Activated effector memory CD4-positive, alpha-beta T cell treated with anti-CD3 and anti-CD28 coated beads, Interleukin-2, amount 50 U/mL, for 16 hours (primary cell): ENCODE measurements at places on chromosomes 1 and 21.

DNA sequence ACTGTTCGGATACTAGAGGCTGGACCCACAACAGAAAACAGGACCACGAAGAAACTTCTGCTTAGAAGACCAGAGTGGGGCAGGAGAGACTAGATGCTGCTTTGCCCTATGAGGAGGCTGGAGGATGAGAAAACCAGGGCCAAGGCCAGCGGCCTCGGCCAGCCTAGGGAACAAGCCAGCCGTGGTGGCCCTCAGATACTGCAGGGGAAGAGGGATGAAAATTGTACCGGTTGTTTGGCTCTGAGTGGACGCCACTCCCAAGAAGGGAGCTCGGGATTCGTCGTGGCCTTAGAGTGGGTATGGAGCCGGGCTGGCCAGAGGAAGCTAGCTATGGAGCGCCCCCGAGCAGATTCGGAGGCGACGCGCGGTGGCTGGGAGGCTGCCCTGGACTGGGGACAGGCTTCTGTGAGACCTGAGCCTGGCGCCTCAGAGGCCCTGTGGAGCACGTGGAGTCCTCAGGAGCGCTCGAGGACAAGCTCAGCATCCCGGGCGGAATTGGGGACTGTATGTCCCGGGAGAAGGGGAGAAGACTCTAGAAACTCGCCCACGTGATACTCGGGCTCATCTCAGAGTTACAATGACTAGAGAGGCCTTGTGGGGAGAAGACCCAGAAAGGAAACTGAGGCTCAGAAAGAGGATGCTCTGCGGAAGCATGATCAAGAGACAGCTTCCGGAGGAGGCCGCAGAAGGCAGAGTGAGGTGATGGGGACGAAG lies 2.8 kb downstream of the PRRX1 start:
- DNase-seq, result no peak

GRCh38 chr1:226630592-226630991 lies 82.0 kb downstream of the STUM start:
- DNase-seq, result no peak

DNA sequence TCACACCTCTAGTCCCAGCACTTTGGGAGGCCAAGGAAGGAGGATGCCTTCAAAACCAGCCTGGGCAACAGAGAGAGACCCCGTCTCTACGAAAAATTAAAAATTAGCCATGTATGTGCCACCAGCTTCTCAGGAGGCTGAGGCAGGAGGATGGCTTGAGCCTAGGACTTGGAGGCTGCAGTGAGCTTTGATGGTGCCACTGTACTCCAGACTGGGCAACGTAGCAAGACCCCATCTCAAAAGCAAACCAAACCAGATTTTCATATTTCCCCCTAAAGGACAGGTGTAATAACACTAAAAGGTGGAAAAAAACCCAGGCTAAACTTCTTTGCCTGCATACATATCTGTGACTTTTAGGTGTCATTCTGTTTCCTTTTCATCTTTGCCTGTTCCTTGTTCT lies 3.7 kb downstream of the UCK2 start:
- DNase-seq, result no peak

DNA sequence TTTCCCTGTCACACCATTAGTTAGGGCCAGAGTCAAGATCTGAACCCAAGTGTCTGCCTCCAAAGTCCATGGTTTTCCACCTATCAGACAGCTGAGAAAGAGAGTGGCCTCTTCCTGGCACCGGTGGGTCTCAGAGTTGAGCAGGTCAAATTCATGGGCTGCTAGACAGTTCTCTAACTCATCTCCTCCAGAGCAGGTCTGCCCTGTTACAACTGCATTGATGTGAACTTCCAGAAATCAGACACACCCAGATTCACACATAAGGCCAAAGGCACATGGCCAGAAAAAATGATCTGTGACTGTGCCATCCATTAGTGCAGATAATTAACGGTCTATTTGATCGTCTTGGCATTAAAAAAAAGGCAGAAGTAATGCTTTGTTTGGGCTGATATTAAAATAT lies 17.5 kb downstream of the SMIM12 start:
- DNase-seq, result no peak

DNA sequence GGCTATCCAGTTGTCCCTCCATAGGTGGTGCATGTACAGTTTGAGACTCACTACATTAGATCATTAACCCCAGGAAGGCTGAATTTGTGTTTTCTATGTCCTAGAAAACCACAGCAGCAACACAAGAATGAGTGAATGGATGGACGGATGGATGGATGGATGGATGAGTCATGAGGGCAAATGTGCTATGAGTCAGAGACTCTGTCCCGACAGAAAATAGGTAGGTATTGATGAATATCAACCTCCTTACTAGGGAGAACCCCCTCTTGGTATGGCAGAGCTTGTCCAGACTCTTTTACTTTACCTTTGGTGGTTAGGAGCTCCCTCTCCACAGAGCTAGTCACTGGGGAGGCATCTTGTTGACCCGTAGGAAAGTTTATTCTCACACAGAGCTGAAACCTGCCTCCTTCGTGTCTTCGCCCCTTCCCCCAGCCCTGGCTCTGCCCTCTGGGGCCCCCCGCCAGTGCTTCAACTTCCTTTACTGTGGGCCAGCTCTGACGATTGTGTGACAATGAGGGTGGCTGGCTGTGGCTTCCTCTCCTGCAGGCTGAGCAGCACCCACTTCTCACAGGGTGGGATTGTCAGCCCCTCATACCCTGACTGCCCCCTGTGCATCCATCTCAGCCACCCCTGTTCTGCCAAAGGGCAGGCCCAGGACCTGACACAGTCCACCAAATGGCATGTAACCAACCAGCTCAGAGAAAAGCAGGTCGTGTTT lies 145.2 kb downstream of the FOXD2 start:
- no peak for DNase-seq

GRCh38 chr1:204572923-204573922 lies 57.0 kb downstream of the MDM4 start:
- no peak for DNase-seq

GRCh38 chr1:79982211-79982610 lies 975.7 kb upstream of the ADGRL4 start:
- DNase-seq, result no peak

- DNase-seq, result no peak
Observed at GRCh38 chr1:209926045-209926444, 12.0 kb upstream of the SYT14 start.

- no peak for DNase-seq
Observed at GRCh38 chr21:15534450-15534886, 195.3 kb upstream of the USP25 start.

DNA sequence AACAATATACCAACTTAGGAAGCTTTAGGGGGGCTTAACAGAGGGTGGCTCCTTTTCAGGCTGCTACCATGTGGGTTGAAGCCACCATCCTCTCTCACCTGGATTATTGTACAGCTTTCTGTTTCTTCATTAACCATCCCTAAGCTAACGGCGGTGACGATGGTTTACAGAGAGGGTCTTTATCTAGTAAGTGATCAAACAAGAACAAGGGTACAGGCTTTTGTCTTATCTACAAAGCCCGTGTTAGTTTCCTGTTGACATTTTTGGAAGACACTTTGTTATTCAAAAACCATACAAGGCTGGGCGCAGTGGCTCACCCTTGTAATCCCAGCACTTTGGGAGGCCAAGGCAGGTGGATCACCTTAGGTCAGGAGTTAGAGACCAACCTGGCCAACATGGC lies 20.4 kb downstream of the SLC25A33 start:
- DNase-seq, result peak; percentile 47

GRCh38 chr1:82219841-82220240 lies 419.1 kb downstream of the ADGRL2 start:
- no peak for DNase-seq

DNA sequence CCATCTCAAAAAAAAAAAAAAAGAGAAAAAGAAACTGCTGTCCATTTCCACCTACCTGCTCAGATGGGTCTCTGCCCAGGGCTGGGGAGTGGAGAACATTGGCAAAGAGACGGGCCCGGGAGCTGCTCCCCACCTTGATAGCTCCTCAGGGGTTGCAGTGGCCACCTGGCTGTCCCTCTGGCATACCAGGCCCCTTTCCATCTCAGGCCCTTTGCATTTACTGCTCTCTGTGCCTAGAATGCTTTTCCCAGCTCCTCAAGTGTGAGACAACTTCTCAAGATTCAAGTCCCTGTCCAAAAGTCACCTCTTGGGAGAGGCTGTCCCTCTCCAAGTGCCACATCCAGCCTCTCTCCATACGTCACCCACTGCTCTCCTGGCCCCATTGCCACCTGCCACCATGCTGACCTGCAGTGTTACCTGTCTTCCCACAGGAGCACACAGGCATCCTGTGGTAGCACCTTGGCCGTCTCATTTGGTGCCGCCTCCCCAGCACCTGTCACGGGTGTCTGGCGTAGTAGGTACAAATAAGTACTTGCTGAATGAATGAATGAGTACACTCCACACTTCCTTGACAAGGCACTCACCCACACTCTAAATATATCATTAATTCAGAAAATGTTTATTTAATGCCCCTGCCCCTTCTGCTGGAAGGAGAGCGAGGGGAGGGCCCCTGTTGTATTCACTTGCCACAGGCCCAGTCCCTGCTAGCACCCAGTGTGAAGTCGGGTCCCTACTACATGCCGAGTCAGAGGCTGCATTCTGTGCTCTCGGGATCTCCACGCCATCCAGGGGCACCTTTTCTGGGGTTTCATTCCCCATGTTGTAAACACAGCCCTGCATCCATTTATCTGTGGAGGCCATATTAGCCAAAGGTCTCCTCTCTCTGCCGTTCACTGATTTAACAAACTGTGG lies 48.8 kb downstream of the DISP3 start:
- DNase-seq, result no peak

- DNase-seq, result no peak
Observed at GRCh38 chr1:3669971-3670431, 17.7 kb downstream of the TP73 start.

- no peak for DNase-seq
Observed at GRCh38 chr1:106746448-106747085, 309.9 kb upstream of the PRMT6 start.

- DNase-seq, result no peak
Observed at GRCh38 chr1:152109998-152110294, 5.3 kb downstream of the TCHH start.

- no peak for DNase-seq
Observed at GRCh38 chr1:65092691-65093090, 55.3 kb upstream of the AK4 start.

DNA sequence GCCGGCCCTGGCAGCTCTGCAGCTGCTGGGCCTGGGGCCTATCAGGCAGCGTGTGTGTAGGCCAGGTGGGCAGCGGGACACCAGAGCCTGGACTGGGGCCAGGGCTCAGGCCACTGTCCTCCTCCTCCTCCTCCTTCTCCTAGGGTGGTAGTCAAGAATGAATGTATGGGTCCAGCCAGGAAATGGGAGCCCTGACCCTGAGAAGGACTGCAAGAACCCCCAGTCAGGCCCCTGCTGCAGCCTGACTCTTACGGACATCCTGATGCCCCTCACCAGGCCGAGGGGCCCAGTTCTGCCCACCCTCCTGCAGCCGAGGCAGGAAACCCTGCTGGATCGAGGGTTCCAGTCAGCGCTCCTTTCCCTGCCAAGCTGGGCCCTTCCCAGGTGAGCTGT lies 3.5 kb downstream of the SLFNL1 start:
- no peak for DNase-seq

DNA sequence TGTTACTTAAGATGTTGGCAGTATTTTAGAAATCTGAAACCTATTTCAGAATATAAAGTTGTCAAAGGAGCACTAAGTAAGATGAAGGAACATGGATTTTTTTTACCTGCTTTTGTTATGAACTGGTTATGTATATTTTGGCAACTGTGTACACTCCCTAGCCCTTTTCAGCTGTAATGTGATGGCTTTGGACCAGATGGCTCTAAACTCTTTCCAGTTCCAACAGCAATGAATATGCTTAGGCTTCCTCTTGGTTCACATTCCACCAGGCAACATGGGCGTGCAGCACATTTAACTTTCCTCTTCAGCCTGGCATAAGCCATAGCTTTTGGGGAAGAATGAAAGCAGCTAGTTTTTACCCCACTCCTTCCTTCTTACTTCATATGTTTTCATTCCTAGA lies 95.6 kb upstream of the ADAMTS5 start:
- DNase-seq, result no peak

GRCh38 chr1:66346057-66346795 lies 187.7 kb upstream of the SGIP1 start:
- DNase-seq, result no peak

DNA sequence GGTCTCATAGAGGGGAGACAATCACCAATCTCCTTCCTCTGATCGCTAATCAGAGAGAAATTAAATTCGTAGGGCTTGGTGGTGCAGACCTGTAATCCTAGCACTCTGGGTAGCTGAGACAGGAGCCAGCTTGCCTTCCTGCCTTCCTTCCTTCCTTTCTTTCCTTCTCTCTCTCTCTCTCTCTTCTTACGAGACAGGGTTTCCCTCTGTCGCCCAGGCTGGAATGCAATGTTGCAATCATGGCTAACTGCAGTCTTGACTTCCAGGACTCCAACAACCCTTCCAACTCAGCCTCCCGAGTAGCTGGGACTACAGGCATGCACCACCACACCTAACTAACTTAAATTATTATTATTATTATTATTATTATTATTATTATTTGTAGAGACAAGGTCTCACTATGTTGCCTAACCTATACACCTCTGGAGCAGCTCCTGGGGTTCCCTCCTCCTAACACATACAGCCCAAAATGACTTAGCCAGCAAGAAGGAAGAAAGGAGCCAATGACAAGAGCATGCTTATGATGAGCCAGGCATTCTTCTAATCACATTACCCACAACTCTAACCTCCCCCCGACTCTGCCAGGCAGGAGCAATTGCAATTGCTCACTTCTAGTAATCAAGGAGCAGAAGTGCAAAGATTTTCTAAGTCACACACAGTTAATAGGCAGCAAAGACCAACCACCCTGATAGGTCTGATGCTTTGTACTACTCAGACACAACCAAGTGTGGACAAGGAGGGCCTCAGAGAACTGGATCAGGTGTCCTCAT lies 105.4 kb upstream of the F3 start:
- no peak for DNase-seq

DNA sequence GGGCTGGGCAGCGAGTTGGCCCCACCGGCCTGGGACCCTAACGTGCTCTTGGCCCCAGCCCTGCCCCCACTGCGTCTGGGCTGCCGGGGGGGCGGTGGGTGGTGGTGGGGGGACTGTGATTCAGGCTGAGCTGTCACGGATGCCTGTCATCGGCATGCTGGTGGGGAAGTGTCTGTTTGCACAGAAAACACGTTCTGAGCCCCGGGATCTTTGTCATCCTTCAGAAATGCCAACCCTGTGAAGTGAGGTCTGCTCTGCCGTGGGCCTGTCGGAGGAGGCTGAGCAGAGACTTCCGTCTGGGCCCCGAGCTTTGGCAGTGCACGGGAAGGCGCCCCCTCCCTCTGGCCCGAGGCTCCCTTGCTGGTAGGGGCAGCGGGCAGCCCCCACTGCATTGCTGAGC lies 24.3 kb upstream of the PLCH2 start:
- DNase-seq, result no peak

DNA sequence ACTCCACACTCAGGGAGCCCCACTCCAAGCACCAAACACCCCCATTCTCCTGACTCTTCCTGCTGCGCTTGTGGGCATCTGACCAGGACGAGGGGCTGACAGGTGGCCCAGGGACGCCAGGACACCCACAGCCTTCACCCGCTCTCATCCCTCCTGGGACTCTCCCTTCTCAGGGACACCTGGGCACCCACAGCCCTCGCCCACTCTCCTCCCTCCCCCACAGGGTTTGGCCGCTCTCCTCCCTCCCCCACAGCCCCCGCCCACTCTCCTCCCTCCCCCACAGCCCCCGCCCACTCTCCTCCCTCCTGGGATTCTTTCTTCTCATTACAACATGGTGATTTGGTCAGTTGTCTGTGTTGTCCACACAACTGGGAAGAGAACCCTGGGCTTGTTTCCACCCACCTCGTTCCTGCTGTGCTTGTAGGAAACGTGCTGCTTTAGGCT lies 43.4 kb downstream of the PRDM15 start:
- peak; percentile 9 for DNase-seq
